Airway epithelial cell (primary cell): ENCODE measurements at places on chromosomes 2 and 18. TPM values are rescaled to one million over a fixed set of nuclear protein-coding genes. Genes with fewer than 3 reads are reported as not detected.

Gene CD8B2
- total RNA-seq, result not detected in 2 replicates

Gene CCT7
- total RNA-seq, result 447 and 470 TPM in 2 replicates

Gene GRHL1
- 33.9 and 50.1 TPM in 2 replicates for total RNA-seq

Gene GFPT1
- total RNA-seq, result 12.4 and 15.9 TPM in 2 replicates

Gene PDE1A
- under 0.01 TPM in 1 of 2 replicates, not detected in the other for total RNA-seq

Gene ARMC9
- 10.4 and 13.5 TPM in 2 replicates for total RNA-seq

Gene SULT1C4
- total RNA-seq, result not detected in 2 replicates

Gene ARHGAP15
- total RNA-seq, result not detected in 2 replicates

Gene SATB2
- 0.28 and 0.42 TPM in 2 replicates for total RNA-seq
